ENCODE measurements at places on chromosomes 12 and 14.

DNA sequence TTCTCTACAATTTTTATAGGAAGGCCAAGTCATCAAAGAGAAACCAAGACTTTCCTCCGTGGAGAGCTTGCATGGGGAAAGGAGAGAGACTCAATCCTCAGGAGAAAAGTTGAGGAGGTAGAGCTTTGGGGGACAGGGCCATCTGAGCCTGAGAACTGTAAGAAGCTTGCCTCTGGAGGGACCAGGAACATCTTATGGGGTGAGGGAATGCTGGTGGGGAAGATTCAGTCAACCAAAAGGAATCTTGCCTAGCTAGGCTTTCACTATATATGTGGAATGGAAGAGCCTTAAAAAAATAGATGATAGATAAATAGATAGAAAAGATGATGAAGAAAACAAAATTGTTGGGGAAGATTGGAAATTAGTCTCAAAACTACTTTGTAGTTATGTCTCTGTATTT is 63.5 kb downstream of the DYRK2 start:
- no peak for DNase-seq

DNA sequence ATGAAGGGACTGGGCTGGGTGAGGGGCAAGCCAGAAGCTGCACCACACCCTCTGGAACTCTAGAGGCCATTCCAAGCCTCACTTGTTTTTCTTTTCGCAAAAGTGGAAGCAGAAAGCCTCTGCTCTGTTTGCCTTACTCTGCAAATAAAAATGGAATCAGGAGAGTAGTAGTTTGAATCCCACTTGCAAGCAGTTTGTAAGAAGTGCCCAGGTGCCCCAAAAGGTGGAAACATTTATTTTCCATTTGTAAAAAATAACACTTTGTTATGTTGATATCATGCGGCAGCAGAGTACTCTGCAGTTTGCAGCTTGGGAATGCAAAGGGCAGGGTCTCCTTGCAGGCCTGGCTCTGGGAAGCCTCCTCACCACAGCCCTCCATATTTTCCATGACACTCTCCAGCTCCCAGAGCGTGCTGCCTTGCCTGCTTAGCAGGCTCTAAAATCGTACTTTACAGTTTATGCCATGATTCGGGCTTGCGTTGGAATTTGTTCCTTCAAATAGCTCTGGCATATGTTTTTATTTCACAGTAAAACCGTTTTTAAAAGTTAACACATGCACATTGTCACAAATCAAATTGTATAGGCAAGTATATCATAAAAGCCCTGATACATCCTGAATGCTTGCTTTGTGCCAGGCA is 20.0 kb downstream of the TUNAR start:
- DNase-seq = no peak

DNA sequence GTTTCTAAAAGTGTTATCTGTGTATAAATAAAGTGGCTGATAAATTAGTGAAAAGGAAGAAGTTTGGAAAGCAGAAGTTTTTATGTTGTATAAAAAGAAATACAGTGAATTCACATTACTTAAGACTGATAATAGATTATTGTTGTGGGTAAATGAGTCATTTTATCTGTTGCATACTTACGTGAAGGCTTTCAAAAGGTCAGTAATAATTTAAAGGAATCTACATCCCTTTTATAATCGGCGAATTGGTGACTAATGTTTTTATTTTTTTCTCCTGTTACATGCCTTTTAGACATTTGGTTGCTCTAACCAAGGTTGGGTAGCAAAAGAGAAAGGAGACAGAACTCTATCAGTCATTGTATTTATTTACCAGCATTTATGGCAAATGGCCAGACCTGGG is 155.9 kb downstream of the SLC41A2 start:
- no peak for DNase-seq

DNA sequence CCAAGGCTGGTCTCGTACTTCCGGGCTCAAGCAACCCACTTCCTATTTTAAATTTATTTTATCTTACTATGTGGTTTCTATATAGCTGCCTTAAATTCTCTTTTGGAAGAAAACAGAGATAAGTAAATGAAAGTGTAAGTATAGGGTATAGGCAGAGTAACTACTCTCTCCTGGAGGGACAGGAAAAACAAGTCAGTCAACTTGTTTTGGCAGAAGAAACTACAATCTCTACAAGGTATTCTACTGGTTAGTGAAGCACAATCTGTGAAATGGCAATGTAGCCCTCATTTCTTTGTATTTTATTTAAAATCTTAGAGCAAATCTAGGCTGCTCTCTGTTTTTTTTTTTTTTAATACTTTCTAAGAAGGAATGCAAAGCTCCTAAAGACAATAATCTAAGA is 55.4 kb downstream of the UBR7 start:
- DNase-seq = no peak

DNA sequence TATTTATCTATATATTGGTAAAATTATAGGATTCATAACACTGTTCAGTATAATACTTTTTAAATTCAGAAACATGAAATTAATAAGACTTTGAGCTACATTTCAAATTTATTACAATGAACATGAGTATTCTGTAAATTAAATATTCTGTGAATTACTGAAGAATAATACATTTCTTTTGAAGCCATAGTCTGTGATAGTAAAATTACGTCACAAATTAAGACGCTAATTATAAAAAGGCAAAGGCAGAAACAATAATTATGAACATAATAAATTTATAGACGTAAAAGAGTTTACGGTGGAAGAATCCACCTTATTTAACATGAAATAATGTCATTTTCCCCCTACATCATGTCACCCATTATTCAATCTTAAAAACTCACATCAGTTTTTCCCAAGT is 118.9 kb downstream of the NOVA1 start:
- DNase-seq = no peak

DNA sequence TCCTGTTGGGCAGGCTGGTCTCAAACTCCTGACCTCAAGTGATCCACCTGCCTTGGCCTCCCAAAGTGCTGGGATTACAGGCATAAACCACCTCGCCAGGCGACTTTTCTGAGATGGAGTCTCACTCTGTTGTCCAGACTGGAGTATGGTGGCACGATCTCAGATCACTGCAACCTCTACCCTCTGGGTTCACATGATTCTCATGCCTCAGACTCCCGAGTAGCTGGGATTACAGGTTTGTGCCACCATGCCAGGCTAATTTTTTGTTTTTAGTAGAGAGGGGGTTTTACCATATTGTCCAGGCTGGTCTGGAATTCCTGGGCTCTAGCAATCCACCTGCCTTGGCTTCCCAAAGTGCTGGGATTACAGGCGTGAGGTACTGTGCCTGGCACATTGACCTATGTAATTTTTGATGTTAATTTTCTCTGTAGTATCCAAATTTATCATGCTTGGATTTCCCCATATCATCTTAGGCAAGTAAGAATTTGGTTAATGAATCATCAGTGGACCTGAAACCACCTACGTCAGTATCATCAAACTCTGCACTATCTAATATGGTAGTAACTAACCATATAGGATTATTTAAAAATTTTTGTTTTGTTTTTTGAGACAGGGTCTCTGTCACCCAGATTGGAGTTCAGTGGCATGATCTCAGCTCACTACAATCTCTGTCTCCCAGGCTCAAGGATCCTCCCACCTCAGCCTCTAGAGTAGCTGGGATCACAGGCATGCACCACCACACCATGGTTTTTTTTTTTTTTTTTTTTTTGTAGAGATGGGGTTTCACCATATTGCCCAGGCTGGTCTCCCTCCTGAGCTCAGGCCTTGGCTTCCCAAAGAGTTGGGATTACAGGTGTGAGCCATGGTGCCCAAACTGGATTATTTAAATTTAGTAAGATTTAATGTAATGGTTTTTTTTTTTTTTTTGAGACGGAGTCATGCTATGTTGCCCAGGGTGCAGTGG is 11.9 kb upstream of the ATP5F1B start:
- peak; percentile 33 for DNase-seq

Data from activated CD8-positive, alpha-beta memory T cell treated with anti-CD3 and anti-CD28 coated beads, Interleukin-2, amount 10 ng/mL, durations not matched to agents 7 days and 5 days (primary cell).